ENCODE measurements at places on chromosomes 3 and 15.

DNA sequence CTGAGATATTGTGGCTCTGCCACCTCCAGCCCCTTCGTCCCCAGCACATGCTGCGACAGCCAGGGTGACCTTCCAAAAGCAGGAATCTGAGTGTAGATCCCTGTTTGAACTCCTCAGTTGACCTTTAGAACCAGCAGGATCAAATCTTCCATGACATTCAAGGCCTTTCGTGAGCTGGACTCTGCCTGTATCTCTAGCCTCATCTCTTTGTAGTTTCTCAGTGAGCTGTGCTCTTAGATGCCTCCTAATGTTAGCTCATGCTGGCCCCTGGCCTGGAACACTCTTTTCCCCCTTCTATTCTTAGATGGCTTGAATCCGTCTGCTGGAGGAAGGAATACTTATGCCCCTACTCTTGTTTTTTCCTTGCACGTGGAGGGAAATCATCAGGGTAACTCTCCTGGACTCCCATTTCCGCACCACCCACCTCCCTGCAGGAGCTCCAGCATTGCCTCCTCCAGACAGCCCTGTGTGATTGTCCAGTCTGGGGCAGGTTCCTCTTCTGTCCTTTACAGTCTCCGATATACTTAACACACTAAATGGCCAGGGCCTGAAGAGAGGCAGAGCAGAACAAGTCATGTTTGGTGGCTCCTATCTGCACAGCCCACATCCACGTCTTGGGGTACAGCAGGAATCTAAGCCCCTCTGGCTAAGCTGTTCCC, 26.7 kb upstream of the CHRNB4 start:
- no peak for DNase-seq

DNA sequence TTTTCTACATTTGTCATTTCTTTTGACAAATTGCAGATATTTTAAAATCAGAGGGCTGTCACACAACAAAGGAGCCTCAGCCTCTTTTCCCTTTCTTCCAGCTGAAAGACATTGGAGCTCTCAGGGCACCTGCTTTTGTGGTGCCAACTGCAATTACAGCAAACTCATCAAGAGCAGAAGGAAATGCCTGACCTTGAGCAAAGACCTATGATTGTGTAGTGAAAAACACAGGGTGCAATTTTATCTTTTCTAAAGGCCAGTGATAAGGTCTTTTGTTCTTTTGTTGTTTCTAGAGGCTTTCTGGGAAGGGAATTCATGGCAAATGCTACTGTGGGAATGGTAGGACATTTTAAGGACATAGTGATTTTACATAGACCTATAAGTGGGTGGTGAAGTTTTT, 214.3 kb downstream of the OXSM start:
- DNase-seq = no peak

GRCh38 chr3:184237807-184238206, 8.4 kb downstream of the VWA5B2 start:
- no peak for DNase-seq

GRCh38 chr3:42129014-42129953, 38.1 kb downstream of the TRAK1 start:
- peak; percentile 44 for DNase-seq

DNA sequence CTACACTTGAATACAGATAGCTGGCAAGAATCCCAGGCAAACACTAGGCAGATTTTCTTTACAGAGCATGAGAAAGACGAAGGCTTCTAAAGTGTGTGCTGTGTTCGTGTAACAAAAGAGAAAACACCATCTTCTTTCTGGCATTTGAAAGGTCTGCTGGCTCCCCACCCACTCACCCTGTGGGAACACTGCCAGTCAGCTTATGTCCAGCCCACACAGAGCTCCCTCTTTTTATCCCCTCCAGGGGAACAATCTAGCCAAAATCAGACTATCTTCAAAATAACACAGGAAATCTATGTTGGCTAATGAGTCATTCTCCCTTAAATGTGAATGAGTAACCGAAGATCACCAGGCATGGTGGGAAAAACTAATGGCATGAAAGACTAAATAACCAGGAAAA, 45.6 kb upstream of the PAQR5 start:
- peak; percentile 48 for DNase-seq

GRCh38 chr3:46412786-46413298, 5.8 kb downstream of the CCRL2 start:
- no peak for DNase-seq

DNA sequence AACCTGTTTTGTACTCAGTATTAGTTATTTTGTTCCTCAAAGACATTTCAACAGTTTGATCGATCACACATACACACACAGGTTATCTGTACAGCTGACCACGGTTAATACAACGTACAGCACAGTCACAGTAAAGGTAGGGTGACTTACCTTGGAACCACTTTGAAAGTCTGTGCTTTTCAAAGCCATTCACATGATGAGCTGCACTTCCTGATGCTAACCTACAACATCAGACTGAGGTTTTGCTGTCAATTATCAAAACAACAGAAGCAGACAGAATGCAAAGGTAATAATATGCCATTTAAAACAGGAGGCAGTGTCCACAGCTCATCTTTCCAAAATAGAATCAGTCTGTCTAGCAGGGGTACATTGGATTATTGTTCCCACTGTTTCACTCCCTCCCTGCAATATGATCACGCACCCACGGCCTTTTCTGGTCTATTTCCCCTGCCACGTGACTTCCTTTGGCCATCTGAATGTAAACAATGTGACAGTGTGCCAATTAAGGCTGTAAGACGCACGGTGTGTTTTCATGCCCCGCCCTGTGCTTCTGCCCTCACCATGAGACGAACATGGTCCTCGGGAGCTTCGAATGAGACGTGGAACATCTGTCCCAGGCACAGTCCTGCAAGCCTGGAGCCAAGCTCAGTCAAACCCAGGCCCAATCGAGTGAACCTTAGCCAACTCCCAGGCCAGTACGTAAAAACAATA, 102.4 kb downstream of the FMN1 start:
- no peak for DNase-seq

Measured in A549 (cell line).